ENCODE measurements at places on chromosomes 3 and 15. TPM values are rescaled to one million over a fixed set of nuclear protein-coding genes. Genes with fewer than 3 reads are reported as not detected.

The EFCC1 gene
- total RNA-seq = 1.8 TPM

The MKRN2OS gene
- not detected for total RNA-seq

The FRMD4B gene
- 30.5 TPM for total RNA-seq

The EBLN2 gene
- 5.0 TPM for total RNA-seq

- no peak for DNase-seq
Observed at GRCh38 chr15:94494732-94495131, 263.4 kb downstream of the MCTP2 start.

DNA sequence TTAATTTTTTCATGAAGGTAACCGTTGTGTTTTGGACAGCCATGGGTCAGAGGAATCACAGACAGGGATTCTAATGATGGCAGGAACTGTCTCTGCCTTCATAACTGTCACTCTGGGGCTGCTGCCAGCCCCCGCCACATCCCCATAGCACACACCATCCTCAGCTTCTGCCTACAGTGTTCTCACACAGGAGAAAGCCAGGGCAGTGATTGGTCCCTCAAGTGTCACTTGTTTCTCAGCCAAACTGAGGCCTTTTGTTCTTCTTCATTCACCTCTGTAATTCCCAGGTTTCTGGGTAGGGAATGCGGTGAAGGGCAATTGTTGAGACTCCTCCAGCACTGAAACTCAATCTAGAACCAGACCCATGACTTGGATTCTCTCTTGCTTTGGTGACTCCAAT is 65.4 kb upstream of the C3orf80 start:
- DNase-seq = no peak

GRCh38 chr3:25831578-25831977 is 41.7 kb downstream of the OXSM start:
- no peak for DNase-seq

GRCh38 chr3:94251566-94251965 is 188.7 kb downstream of the NSUN3 start:
- DNase-seq = no peak

DNA sequence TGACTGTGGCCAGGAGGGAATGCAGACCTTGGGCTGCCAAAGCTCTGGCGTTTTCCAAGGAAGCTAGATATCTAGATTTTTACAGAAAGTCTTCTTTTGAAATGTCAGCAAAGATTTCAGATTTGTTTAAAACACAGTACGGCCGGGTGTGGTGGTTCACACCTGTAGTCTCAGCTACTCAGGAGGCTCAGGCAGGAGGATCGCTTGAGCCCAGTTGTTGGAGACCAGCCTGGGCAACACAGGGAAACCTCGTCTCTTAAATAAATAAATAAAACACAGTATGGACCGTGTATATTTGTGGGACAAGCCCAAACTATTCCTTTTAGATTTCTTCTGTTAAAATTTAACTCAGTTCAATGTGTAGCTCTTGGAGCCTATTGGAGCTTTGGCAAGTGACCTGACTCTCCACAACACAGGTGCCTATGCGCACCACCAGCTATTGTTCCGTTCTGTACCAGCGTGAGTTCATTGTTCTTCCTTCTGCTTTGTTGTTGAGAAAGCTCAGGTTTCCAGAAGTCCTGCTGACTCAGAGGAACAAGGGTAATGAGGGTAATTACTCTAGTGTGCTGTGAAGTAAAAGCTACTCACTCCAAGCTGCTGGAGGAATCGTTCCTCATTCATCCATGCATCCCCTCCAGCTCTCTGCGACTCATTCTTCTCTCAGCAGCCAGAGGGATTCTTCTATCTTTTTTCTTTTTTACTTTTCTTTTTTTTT is 73.1 kb upstream of the SLC6A6 start:
- DNase-seq = no peak

DNA sequence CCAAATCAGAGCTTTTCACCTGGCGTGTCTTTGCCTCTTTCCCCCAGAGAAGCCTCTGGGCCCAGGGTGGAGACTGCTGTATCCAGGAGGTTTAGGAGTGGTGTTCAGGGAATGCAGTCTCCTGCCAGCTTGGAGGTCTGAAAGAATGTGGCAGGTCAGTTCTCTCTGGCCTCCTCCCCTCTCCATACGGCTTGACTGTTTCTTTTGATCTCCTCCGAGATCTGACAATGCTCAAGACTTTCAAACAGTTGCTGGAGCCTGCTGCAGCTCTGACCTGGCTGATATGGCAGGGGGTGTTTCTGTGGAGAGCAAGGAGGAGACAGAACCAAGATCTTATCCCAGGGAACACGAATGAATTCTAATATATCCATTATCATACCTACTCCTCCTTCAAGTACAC is 24.7 kb upstream of the TM4SF4 start:
- DNase-seq = no peak

- DNase-seq = no peak
Observed at GRCh38 chr3:23748398-23749110, 57.2 kb upstream of the UBE2E1 start.
